ENCODE measurements at places on chromosomes 4 and X. TPM values are rescaled to one million over a fixed set of nuclear protein-coding genes. Genes with fewer than 3 reads are reported as not detected.

ASB12 gene
- not detected for total RNA-seq

NAP1L3 gene
- total RNA-seq = 0.43 TPM

ZNF141 gene
- 3.0 TPM for total RNA-seq

TEX11 gene
- not detected for total RNA-seq

HMGN5 gene
- 2.3 TPM for total RNA-seq

PTTG2 gene
- total RNA-seq = not detected

PABPC1L2A gene
- total RNA-seq = not detected

VCX gene
- not detected for total RNA-seq

CCNA2 gene
- total RNA-seq = 49.1 TPM

NIPAL1 gene
- 1.2 TPM for total RNA-seq

EMCN gene
- total RNA-seq = not detected

PRDM5 gene
- total RNA-seq = 3.3 TPM

CBLL2 gene
- not detected for total RNA-seq

PAGE1 gene
- not detected for total RNA-seq

GAGE2A gene
- not detected for total RNA-seq

TMEM255A gene
- total RNA-seq = 0.10 TPM

RAB41 gene
- not detected for total RNA-seq

ARHGAP6 gene
- 0.03 TPM for total RNA-seq

DKK2 gene
- total RNA-seq = not detected

RNF212 gene
- 1.2 TPM for total RNA-seq

CRMP1 gene
- total RNA-seq = 2.5 TPM

PPP1R2C gene
- total RNA-seq = not detected

PI4K2B gene
- total RNA-seq = 7.5 TPM

NLGN3 gene
- total RNA-seq = 0.86 TPM

ERVMER34-1 gene
- total RNA-seq = 0.66 TPM

CNKSR2 gene
- 4.3 TPM for total RNA-seq

PDZD4 gene
- total RNA-seq = 2.7 TPM

SPACA5 gene
- total RNA-seq = not detected

IL2RG gene
- 0.10 TPM for total RNA-seq

F8A2 gene
- not detected for total RNA-seq

CNGA1 gene
- 0.17 TPM for total RNA-seq

RNF175 gene
- total RNA-seq = not detected

AP1S2 gene
- 19.1 TPM for total RNA-seq

IL15 gene
- 11.2 TPM for total RNA-seq

PRDM8 gene
- total RNA-seq = 0.33 TPM
